ENCODE measurements at places on chromosomes 11 and 22.

GRCh38 chr11:1230456-1231395 lies 7.9 kb downstream of the MUC5B start:
- DNase-seq = no peak

- no peak for DNase-seq
Observed at GRCh38 chr11:121394785-121395184, 57.3 kb upstream of the SORL1 start.

DNA sequence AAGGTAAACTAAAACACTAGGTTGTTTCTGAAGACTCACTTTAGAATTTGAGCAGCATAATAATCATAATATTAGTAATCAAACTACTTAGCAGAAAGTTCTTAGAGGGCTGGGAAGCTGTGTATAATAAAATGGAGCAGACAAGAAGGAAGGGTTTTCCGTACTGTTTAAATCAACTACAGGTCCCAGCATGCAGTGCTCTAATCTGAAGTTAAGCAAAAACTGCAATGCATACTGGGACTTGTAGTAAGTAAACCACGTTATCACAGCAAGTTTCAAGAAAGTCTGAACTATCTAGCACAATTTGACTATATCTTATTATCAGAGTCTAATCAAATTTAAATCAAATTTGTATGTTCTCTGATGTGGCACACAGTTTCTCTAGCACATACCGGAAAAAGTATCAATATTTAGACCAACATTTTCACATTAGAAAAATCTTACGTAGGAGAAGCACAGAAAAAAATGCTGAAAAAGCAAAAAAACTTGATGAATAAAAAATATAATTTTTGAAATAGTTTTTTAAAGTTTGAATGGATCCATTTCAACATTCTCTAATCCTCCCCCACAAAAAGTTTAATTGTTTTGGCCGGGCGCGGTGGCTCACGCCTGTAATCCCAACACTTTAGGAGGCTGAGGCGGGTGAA lies 8.2 kb downstream of the PHF21A start:
- DNase-seq = no peak

DNA sequence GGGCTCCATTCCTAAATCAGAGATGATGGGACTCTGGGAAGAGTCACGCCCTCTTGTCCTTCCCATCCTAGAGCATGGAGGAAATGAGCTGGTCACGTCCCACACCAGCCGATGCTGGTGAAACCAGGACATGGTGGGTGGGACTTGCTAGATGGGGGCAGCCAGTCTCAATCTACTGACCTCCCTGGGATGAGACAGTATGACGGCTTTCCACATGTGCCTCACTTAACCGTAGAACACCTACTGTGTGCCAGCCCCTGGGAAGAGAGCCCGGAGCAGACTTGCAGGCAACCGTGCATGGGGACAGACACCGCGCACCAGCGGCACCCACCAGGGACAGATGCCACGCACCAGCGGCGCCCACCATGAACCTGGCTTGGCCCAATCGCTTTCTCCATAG lies 3.8 kb downstream of the OSBPL5 start:
- DNase-seq = no peak

DNA sequence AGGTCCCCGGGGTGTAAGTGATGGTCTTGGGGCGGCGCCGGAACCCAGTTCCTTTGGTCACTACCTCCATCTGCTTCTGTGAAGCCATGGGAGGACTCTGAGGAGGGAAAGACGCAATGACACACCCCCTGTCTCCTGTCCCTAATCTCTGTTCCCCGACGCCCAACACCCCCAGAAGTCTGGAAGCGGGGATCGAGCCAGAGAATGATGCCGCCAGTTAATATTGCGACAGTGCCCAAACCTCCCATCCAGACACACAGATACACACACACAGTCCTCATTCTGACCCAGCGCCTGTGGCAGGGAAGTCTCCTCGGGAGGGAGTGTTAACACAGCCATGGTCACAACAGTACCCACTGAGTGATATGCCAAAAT lies 352 bp downstream of the C22orf23 start:
- DNase-seq = no peak

GRCh38 chr11:69862331-69862771 lies 43.1 kb upstream of the FGF3 start:
- no peak for DNase-seq

GRCh38 chr11:109026891-109027489 lies 362.1 kb downstream of the DDX10 start:
- no peak for DNase-seq

- no peak for DNase-seq
Observed at GRCh38 chr22:36510966-36511881, 4.4 kb upstream of the FOXRED2 start.

DNA sequence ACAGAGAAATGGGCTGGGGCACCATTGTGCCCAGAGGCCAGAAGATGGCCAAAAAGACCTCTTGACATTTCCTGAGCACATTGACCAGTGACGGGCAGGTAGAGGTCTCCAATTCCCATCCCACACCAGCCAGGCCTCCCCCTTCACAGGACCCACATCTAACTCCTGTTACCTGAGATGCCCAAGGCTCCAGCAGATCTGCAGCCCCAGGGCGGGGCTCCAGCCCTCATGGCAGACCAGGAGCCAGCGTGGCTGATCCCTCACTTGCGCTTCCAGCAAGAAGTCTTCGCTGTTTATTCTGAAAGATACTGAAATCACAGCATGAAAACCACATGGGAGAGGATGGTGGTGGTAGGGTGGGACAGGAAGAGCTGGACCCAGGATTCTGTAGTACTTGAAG lies 9.0 kb downstream of the TMPRSS5 start:
- DNase-seq = no peak
